HTR-8/SVneo (cell line): ENCODE measurements at places on chromosomes 3 and 15.

DNA sequence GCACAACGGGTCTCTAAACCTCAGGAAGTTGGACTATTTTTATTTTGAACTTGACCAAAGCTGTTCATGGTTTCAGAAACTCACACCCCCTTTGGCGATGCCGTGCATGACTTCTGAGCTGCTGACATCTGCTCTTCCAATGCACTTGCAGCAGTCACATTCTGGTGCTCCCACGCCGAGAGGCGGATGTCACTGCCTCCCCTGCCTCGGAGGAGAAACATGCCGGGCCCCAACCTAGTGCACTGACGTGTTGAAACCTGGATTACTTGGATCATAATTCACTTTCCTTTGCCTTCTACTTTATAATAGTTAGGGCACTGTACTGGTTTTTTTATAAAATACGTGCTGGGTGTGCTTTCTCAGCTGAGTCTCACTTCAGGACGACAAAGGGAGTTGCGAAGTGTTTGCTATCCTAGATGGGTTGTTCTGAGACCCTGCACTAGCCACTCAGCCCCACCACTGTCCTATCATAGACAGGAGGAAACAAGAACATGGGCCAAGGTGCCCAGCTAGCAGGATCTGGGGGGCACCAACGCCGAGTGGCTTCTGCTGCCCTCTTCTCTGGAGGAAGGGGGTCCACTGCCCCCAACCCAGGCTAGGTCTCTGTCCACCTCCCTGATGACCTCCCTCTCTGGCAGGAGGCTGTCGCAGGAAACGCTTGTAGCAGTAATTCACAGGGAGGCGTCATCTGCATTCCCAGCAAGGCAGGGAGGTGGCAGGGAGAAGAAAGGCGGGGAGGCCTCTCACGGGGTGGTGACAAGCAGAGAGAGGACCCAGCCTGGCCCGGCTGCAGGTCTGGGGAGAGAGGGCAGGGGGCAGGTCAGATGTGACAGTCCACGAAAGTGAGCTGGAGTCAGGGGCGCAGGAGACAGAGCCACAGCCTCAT lies 158.8 kb upstream of the IQSEC1 start:
- no peak for DNase-seq

- no peak for DNase-seq
Measured at GRCh38 chr3:149686996-149687395, 29.2 kb upstream of the WWTR1 start.

GRCh38 chr3:58537412-58538301 lies 667 bp upstream of the ACOX2 start:
- DNase-seq: no peak

DNA sequence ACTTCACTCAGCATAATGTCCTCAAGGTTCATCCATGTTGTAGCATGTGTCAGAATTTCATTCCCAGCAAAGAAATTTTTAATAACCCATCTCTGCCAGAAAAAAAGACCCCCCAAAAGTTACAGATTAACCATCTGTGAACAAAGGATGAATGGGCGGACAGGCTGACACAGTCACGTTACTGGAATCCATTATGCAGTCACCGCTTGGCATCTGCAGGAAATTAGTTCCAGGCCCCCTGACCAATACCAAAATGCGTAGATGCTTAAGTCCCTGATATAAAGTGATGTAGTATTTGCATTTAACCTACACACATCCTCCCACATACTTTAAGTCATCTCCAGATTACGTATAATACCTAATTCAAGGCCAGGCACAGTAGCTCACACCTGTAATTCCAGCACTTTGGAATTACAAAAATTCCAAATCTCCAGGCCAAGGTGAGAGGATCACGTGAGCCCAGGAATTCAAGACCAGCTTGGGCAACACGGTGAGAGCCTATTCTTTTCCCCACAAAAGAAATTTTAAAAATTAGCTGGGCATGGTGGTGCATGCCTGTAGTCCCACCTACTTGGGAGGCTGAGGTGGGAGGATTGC lies 1.5 kb upstream of the SLC12A8 start:
- DNase-seq: no peak

- no peak for DNase-seq
Measured at GRCh38 chr3:187072511-187072910, 66.8 kb downstream of the RPL39L start.

DNA sequence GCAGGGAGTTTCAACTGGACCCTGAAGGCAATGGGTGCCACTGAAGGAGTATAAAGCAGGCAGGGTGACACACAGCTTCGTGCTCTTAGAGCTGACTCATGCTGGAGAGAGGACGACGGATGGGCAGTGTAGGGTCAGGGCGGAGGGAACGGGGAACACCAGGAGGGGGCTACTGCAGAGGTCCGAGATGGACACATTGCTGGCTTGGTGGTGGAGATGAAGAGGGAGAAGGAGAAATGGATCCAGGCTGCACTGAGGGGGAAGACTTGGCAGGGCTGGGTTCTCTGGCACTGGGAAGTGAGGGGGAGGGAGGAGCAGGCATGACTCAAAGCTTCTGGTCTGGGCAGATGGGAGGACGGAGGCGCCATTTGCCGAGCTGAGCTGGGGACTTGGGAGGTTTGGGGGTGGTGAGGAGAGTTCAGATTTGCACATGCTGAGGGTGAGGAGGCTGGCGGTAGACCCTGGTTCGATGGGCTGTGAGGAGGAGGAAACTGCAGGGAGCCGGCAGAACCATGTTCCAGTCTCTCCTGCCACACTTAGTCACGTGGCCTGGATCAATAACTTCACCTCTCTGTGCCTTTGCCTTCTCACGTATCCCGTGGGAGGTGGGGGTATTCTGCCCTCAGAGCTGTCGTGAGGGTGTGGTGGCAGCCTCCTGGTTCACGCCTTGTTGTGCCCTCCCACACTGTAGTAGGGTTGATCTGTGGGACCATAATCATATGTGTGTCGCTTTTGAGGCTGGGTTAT lies 4.6 kb upstream of the KCTD6 start:
- peak; percentile 51 for DNase-seq
